ENCODE measurements at places on chromosomes 16 and 17. TPM values are rescaled to one million over a fixed set of nuclear protein-coding genes. Genes with fewer than 3 reads are reported as not detected.

GRCh38 chr17:4973256-4974114, 5.9 kb upstream of the SPAG7 start:
- no peak for DNase-seq

GRCh38 chr16:7372095-7372494, 39.5 kb downstream of the RBFOX1 start:
- DNase-seq, result no peak

- no peak for DNase-seq
These were observed 189.5 kb upstream of the GSE1 start for GRCh38 chr16:85423631-85424030.

- peak; percentile 84 for DNase-seq
These were observed 9.9 kb downstream of the ITPRIPL2 start for GRCh38 chr16:19123535-19124178.

Gene CBFA2T3
- not detected for total RNA-seq

GRCh38 chr17:66076546-66077190, 115.3 kb downstream of the CEP112 start:
- DNase-seq, result no peak

Gene KRTAP4-1
- not detected for total RNA-seq

- DNase-seq, result no peak
These were observed 42.2 kb upstream of the KIFC3 start for GRCh38 chr16:57844416-57845030.

DNA sequence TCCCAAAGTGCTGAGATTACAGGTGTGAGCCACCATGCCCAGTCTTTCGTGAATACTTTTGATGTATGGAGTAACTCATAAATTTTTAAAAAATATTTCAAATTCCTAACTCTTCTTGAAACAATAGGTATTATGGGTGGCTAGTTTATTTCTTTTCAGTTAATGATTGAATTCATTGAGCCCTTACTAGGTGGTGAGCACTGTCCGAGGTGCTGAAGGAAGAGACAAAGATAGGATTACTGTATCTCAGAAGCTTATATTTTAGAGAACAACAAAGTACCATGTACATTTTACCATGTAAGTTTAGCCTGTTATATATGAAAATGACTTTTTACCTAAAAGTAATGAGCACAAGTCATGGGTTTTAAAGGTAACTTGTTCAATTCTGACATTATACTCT, 418.3 kb downstream of the NPIPA7 start:
- DNase-seq, result no peak

DNA sequence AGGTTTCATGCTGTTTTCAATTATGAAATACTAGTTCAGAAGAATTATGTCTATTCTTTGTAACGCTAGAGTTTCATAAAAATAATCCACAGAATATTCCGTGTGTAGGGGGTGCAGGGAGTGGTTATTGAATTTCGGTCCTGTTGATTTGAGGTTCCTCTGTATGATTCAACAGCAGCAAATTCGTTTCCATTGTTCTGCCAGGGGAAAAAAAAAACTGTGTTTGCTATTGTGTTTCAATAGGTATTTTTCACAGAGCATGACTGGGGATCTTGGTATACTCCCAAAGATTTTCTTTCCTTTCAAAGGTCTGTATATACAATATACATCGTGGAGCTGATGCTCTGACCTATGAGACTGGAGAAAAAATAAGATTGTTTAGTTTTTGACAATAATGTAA, 15.8 kb downstream of the SHISA9 start:
- no peak for DNase-seq

DNA sequence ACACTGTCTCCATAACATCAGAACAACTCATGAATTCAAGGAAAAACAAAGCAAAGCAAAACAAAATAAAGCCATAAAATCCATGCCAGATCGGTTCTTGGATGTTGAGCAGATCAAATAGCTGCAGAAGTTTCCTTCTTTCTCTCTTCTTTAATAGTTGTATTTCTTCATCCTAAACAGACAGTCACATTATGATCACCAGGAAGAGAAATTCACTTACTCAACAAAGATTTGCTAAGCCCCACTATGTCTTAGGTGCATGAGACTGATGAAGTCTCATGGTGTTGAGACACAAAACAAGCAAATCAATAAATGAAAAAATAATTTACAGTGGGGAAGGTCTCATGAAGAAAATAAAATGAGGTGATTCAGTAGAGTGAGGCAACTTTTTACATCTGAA, 72.8 kb downstream of the WIPI1 start:
- no peak for DNase-seq

GRCh38 chr16:47965439-47965838, 190.4 kb downstream of the ABCC12 start:
- DNase-seq, result no peak

DNA sequence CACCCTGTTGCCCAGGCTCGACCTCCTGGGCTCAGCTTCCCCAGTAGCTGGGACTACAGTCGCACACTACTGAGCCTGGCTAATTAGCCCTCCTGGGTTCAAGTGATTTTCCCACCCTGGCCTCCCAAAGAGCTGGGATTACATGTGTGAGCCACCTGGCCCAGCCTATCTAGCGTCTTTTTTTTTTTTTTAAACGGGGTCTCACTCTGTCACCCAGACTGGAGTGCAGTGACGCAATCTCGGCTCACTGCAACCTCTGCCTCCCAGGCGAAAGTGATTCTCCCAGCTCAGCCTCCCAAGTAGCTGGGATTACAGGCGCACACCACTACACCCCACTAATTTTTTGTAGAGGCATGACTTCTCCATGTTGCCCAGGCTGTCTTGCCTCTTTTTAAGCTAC, 33.3 kb downstream of the GLG1 start:
- no peak for DNase-seq
